ENCODE measurements at places on chromosomes 5 and 9. TPM values are rescaled to one million over a fixed set of nuclear protein-coding genes. Genes with fewer than 3 reads are reported as not detected.

Gene ABLIM3
- total RNA-seq: 6.8 TPM

Gene PRSS3
- total RNA-seq: not detected

Gene PCDHB9
- 3.7 TPM for total RNA-seq

Gene CYSRT1
- total RNA-seq: 0.48 TPM

Gene HRCT1
- total RNA-seq: 0.48 TPM

Gene IGFBPL1
- 0.31 TPM for total RNA-seq

Gene NIM1K
- total RNA-seq: 0.12 TPM

Gene FCN2
- not detected for total RNA-seq

Gene C1QTNF2
- 0.25 TPM for total RNA-seq

DNA sequence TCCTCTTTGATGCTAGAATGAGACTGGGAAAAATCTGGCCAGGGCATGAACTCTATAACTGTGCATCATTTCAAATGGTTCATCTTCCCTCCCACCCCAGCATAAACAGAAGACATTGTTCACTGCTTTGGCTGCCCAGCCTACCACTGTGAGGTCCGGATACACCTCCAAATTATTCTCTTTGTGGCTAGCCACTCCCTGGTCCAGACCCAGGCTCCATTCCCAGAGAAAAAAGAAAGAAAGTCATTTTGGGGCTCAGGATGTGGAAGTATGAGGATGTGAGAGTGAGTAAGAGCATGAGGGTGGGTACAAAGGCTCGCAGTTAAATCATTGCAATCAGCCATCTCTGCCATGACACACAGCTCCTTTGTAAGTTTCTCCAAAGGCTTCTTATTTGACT lies 559.2 kb downstream of the PSAT1 start:
- DNase-seq: no peak

- DNase-seq: no peak
Measured at GRCh38 chr5:145220481-145220880, 614.7 kb downstream of the PRELID2 start.

GRCh38 chr5:51731421-51732029 lies 348.3 kb downstream of the ISL1 start:
- DNase-seq: no peak

DNA sequence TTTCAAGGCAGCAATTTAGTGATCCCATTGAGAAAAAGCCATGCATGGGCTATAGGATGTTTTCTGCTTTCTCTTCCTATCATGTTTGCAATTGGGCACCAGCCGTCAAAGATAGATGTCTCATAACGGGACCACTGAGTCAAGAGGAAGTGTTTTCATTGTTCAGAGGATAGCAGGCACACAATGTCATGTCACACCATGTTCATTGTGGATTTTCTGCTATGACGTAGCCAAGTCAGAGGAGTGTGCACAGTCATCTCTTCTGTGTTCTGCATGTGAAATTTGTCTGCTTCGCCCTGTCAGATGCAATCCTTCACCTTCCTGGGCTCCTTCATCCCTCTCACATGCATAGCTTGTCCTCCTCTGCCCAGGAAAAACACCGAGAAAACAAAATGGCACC lies 106.0 kb downstream of the CD180 start:
- DNase-seq: no peak

DNA sequence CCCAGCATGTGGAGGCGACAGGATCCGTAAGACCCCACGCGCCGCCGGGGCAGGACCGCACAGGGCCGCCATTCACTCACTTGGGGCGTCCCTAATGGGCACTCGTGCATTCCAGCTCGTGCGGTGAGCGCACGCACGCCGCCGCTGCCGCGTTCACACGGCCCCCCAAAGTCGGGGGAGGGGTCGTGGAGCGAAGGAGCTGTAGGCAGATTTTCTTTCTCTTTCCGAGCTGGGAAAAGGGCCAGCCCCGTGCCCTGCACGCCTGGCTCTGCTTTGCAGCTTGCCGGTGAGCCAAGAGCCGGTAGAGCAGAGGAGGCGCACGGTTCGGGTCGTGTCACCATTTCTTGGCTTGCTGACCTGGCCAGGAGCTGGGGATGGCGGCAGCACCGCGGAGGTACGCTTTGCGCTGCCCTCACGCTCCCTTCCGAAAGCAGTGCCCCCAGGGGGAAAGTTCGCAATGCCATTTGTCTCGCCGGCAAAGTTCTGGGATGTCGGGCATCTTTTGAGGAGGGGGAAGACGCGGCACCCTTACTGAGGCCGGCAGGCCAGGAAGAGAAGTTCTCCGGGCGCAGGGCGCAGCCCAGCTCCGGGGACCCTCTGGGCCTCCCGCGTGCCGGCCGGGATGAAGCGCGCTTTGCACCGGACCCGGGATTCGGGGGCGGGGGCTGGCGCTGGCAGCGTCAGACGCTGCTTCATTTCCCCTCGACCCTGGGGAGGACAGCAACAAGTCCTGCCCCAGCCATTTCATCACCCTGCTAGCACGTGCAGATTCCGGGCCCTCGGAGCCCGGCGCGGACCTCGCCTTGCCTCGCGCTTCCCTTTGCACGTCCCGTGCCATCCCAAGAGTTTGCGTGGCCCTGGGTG lies 898 bp downstream of the STC2 start:
- no peak for DNase-seq

DNA sequence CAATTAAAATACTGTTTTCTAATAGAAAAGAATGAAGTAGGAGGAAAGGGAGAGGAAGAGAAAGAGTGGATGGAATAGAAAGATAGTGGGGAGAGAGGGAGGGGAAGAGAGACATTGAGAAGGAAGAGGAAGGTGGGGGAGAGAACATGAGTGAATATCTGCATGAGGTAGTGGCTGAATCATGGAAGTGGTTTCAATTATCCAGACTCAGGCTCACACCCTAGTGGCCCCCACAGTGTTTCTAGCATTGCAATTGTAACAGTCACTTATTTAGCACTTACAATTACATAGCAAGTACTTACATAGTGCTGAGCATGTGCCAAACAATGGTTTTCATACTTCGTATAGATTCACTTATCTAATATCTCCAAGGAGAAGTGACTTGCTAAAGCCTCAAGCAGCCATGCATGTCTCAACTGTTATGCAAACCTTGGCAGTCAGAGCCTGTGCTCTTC lies 72.7 kb downstream of the CAST start:
- DNase-seq: no peak

GRCh38 chr5:170662966-170663365 lies 120.6 kb upstream of the GABRP start:
- DNase-seq: no peak

GRCh38 chr5:108196276-108196675 lies 185.6 kb downstream of the FBXL17 start:
- DNase-seq: no peak

GRCh38 chr5:177339107-177339638 lies 12.3 kb downstream of the LMAN2 start:
- no peak for DNase-seq

- no peak for DNase-seq
Measured at GRCh38 chr5:138841531-138841930, 33.6 kb downstream of the LRRTM2 start.

DNA sequence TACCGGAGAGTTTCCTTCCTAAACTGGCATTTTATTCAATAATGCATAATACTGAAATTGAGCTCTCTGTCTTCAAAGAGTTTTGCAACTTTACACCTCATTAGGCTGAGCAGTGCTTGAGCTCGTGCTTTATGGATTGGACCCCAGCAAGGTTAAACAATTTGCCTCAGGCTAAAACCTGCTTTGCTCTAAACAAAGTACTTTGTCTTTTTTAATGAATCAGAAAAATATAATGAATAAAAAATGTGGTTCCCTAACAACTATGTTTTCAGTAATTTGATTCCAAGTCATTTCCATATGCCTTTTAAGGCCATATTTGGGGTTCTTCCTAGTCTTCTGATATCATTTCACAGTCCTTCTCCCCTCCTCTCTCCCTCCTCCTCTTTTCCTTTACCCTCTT lies 20.0 kb downstream of the ZNF366 start:
- no peak for DNase-seq

GRCh38 chr9:84990416-84990815 lies 320.9 kb downstream of the NTRK2 start:
- no peak for DNase-seq

DNA sequence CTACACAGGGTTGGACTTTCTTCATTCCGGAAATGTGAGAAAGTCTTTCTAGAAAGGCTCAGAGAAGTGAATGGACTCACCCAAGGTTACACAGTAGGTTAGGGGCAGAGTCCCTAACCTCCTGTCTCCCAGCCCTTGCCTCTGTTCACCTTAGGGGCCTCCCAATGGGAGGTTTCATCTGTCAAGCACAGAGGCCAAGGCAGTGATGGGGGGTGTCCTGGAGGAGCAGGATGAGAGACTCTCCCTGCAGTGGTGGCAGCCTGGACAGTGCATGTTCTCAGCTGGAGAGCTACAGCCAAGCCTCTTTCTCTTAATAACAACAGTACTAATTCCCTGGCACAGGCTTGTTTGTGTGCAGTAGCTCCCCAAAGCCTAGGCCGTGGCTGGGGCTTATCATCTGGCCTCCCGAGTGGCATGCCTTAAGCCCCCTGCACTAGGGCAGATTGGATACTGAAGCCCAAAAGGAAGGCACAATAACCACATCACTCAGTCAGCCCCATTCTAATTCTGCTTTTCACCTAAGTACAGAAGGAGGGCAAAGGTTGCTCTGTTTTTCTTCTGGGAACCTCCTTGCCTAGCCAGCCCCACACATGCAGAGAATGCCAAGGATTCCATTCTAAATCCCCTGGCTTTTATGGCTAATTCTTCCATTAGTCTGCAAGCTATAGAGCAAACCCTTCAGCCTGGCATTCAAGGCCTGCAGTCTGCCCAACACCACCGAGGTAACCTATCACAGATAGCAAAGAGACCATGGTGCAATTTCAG lies 50.2 kb upstream of the XPA start:
- no peak for DNase-seq

- DNase-seq: no peak
Measured at GRCh38 chr9:109831998-109832658, 52.1 kb downstream of the PALM2AKAP2 start.

DNA sequence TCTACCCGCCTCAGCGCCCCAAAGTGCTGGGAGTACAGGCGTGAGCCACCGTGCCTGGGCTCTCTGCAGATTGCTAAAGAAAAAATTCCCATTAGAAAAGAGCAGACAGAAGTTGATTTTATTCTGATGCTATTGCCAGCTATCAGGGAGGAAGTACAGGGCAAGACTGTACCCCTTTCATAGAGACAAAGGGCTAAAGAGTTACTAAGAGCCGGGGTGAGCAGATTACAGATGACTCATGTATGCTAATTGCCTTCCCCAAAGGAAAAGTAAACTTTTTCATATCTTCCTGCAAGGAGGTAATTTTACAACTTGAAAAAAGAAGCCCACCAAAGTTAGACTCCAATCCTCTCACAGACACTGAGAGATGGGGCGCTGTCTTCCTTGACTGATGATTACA lies 42.3 kb upstream of the MCTP1 start:
- no peak for DNase-seq

DNA sequence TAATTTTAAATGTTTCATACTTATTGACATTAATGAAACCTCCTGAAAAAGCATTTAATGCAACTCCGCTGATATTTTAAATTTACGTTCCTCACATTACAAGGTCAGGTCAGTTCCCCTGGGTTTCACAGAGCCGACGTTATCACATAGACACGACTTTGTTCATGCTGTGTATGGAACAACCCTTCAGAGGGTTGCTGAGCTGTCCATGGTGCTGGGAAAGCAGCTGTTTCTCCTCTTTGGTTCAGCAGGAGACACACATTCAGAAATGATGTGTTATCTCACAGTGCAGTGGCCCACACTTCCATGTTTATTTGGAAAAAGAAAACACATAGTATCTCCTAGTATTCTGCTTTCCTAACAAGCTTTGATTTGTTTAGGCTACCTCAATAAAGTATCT lies 53.5 kb downstream of the PPP2R2B start:
- no peak for DNase-seq

- no peak for DNase-seq
Measured at GRCh38 chr5:64899838-64900237, 131.1 kb downstream of the CWC27 start.

GRCh38 chr5:153658606-153659005 lies 168.1 kb downstream of the GRIA1 start:
- no peak for DNase-seq
